ENCODE measurements at places on chromosomes 1 and 21. TPM values are rescaled to one million over a fixed set of nuclear protein-coding genes. Genes with fewer than 3 reads are reported as not detected.

Gene OLIG1
- not detected for total RNA-seq

Gene BCAN
- total RNA-seq: not detected

Gene PRR9
- total RNA-seq: not detected

Gene KRTAP21-2
- total RNA-seq: not detected

Gene AMY2B
- 49.2 TPM for total RNA-seq

Gene CELA2B
- total RNA-seq: not detected

Gene SPRR2E
- not detected for total RNA-seq

Gene ZNF648
- not detected for total RNA-seq

Gene FAM3B
- total RNA-seq: not detected

Gene SYPL2
- 1.3 TPM for total RNA-seq

Gene MIXL1
- not detected for total RNA-seq

Gene PBX1
- total RNA-seq: 36.5 TPM

Gene TENT5C
- total RNA-seq: 3.1 TPM

Gene RGSL1
- 3.6 TPM for total RNA-seq

Gene MYOM3
- 0.44 TPM for total RNA-seq

Gene IFNLR1
- 0.22 TPM for total RNA-seq

Gene OR2W3
- total RNA-seq: not detected

Gene NMNAT2
- 4.5 TPM for total RNA-seq

Gene CEPT1
- total RNA-seq: 68.0 TPM

Measured in subcutaneous adipose tissue (tissue), 4 donors.